ENCODE measurements at places on chromosomes 4 and X.

DNA sequence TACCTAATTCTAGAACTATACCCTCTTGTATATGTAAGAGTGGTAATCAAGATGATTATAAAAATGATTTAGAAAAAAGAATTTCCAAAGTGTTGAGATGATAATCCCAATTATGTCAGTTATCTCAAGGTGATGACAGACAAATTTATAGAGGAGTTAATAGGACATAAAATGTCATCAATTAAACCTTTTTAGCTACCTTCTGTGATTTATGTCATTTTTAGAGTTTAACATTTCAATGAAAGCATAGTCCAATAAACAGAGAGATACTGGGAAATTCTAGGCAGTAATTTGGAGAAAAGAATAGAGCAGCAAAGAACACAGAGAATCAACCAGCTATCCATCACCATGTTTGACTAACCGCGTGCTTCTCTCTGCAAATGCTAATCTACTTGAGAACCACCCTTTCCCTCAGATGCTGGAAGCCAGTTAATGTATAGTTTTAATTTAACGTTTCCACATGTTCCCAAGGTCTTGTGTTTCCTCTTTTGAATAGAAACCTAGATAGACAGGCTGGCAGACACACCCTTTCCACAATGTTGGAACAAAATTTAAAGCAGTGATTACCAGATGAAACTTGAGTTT, 433.1 kb upstream of the FAM241A start:
- DNase-seq: no peak

DNA sequence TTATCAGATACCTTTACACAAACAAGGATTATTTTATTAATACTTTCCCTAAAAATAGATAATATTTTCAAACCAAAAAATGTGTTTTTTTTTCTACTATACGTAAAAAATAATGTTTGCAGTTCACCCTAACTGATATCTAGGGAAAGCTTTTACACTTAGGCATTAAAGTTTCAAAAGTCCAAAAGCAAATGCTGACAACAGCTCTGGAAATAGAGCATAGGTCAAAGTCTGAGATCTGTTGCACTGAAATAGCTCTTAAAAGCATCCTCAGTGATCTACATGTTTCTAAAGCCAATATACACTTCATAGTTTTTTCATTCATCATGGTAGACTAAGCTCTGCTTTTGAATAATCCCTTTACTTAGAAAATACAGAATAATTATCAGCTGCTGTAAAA, 222.8 kb downstream of the TRAM1L1 start:
- no peak for DNase-seq

DNA sequence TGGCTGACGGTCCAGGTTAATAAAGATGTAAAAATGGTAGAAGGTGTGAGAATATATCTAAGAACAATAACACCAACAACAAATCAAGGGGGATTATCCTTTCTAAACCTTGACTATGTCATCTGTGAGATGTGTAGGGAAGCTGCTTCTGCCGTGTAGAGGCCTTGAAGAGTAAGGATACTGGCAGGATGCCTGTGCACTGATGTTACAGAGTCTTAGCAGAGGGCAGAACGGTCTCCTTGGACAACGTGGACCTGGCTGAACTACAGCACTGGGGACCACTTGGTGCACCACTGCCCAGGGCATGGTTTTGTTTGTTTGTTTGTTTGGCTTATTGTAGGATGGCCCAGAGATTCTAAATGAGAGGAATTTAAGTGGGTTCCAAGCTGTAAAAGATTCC, 33.5 kb downstream of the GPAT3 start:
- DNase-seq: no peak

DNA sequence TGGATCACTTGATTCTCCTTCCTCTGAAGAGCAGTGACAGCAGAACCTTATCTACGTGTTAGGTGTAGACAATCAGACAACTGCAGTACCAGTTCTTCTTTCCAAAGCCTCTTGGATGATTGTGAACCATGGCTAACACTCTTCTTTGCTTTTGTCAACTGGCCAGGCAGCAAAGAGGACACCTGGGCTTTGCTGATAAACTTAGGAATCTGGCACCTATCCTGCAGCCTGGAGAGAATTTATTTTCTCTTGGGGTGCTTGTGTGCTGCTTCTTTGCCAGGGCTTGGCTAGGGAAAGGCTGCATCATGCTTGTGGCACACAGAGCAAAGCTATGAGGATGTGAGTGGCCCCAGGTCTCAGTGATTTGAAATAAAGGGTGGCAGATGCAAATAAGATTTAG, 77.4 kb downstream of the ANAPC4 start:
- DNase-seq: no peak

- no peak for DNase-seq
Measured at GRCh38 chr4:32745351-32745750, 2025.2 kb downstream of the PCDH7 start.

GRCh38 chr4:85725721-85726170, 250.8 kb downstream of the ARHGAP24 start:
- DNase-seq: no peak

DNA sequence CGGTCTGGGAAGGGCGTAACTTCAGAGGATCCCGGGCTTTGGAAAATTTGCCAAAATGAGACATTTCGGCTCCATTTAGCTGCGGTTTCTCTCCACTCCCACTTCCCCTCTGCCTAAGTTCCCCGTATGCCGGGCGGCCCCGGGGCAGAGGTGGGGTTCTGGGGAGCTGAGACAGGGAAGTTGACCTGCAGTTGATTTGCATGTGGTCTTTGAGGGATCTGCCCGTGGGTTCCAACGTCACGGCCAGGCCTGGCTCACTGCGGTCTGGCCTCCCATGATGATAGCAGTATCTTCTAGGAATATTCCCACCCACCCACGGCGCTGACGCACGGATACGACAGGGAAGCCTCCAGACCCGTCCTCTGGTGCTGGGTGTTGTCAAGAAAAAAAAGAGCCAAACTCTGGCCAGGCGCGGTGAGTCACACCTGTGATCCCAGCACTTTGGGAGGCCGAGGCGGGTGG, 27.3 kb upstream of the CRLF2 start:
- no peak for DNase-seq

DNA sequence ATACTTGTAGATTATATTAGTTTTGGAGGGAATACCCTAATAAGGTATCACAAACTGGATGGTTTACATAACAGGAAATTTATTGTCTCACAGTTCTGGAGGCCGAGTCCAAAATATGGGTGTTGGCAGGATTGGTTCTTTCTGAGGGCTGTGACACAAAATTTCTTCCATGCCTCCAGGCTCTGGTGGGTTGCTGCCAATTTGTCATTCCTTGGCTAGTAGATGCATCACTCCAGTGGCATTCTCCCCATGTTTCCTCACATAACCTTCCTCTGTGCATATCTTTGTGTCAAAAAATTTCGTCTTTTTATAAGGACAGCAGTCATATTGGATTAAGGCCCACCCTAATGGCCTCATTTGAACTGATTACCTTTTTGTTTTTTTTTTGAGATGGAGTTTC, 49.3 kb downstream of the APELA start:
- no peak for DNase-seq

- DNase-seq: no peak
Measured at GRCh38 chr4:23856630-23857029, 33.2 kb downstream of the PPARGC1A start.

DNA sequence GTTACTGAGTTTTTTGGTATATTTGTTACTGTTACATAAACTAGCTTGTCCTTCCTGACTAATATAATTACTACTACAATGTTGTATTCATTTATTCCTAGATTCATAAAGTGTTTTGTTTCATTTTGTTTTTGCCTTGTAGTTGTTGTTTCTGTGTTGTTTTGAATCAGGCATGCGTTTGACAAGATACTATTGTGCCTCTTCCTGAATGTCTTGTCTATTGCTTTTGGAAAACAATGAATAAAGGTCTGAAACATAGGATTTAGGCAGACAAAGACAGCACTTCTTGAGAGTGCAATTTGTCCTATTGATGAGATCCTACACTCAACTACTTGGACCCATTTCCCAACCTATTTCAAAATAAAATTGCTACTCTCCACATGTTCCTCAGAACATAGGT, 630.4 kb upstream of the BOD1L1 start:
- DNase-seq: no peak

DNA sequence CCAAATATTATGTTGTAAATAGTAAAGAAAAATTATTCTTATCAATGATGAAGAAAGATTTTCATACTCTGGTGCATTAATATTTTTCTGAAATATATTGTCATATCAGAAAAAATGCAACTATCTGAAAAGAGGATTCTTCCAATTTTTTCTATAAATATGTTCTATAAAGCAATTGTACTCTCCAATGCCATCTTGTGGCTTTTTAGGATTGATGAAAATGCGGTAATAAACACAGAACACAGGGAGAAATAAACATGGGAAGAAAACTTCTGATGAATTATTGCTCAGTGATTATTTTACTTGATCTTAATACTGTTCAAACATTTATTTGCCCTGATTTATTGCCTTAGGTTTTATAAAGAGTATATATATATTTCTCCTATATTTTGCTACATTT, 215.4 kb downstream of the IL1RAPL1 start:
- DNase-seq: no peak

DNA sequence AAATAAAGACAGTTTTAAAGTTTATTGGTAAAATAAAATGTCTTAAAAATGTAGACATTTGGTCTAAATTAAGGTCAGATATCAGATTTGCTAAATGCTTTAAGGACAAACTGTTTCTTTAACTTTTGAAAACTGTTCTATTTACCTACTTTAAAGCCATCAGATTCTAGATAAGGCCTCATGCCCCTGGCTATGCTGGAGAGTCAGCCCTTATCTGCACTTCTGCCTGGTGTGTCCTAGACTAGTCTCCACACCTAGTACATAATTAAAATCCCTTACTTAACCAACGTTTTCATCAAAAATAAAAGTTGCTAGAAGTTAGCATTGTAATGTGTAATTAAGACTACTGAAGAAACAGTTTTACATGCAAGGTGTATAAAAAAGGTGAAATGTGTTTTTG, 25.6 kb downstream of the HSD17B11 start:
- DNase-seq: no peak

DNA sequence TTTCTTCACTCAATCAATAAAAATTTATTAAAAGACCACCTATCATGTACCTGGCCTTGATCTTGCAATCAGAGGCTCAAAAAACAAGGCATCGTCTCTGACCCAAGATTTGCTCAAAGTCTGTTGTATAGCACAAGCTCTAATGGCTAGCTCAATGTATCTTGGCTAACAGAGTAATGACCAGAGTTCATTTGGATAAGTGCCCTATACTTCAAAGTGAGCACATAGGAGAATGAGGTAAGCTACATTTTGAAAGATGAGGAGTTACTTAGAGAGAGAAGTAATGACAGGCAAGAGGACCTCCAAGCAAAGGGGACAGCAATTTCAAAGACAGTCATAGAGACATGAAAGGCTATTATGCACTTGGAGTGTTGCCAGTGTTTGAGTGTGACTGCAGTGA, 22.9 kb upstream of the GABRQ start:
- DNase-seq: no peak

GRCh38 chr4:157372154-157372553, 151.6 kb downstream of the GRIA2 start:
- DNase-seq: no peak

GRCh38 chr4:48017108-48017571, 568 bp downstream of the NIPAL1 start:
- DNase-seq: no peak

DNA sequence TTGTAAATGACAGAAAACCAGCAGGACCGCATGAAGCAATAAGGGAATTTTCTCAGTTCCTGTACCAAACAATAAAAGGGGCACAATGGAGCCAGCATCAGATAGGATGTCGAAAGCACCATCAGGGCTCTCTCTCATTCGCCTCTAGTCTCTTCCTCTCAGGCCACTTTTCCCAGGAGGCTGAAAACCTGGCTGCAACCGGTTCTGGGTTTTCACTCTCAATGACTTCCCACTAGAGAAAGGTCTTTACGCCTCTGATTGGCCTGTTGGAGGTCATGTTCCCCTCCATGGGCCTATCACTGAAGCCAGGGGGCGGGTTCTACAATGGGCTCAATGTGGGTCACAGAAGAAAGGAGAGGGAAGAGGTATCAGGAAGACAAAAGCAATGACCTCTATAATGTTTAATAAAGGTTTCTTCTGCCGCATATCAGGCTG, 29.3 kb downstream of the ZNF827 start:
- no peak for DNase-seq

GRCh38 chrX:53044995-53045394, 3.6 kb upstream of the GPR173 start:
- DNase-seq: no peak

GRCh38 chr4:141248029-141248428, 27.3 kb downstream of the ZNF330 start:
- DNase-seq: no peak

DNA sequence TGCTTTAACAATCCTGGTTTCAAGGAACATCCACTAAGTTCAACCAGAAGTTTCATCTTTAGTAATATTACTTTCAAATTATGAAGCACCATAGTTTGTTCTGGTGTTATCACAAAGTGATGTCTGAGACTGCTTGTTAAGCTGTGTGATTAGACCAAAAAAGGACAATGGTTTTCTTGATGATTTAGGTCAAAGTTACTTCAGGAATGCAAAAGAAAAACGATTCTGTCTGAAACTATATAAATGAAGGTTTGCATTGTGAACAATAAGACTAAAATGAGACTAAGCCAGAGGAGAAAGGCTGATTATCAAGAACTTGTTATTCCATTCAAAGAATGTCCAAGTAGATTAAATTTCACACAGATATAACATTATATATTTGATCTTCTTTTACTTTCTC, 122.4 kb upstream of the ETNPPL start:
- no peak for DNase-seq

DNA sequence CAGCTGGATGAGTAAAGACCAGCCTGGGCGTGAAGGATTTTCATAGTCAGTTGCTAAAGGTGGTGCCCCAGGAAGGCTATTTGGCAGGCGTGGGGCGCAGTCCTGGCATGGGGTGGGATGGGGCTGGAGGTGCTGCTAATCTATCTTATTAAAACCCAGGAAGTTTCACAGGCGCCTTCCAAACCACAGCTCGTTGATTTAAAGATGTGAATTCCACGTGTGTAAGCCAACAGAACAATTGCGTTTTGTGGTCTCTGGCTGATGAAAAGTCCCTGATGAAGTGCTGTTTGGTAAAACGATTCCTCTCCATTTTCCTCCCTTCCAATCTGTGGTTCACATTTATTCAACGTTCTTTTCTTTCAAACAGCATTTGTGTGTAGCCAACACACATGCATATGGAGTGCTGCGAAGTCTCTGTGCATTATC, 105.0 kb downstream of the TBL1X start:
- DNase-seq: no peak

DNA sequence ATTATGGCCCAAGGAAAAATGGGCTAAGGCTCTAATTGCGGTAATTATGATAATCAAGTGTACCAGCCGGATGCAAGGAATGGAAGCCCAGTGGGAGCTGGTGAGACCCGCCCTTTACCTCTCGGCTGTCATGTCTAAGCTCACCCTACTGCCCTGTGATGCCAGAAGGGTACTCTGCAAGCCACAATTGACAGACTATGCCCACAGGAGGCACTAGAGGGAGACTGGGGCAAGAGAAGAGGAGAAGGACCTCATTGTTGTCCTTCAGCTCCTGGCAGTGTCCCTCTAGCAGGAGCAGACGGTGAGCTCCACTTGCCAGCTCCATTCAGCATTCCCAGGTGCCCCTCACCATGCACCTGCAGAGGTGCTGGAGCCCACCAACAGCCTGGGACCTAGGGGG, 141.8 kb downstream of the SMIM20 start:
- no peak for DNase-seq

Data from stimulated activated CD4-positive, alpha-beta T cell treated with anti-CD3 and anti-CD28 coated beads, TNF-alpha, amount 100 ng/mL, for 1 hour (primary cell).